ENCODE measurements at places on chromosomes 4 and X.

GRCh38 chrX:28659269-28659668, 72.0 kb downstream of the IL1RAPL1 start:
- DNase-seq, result no peak

- DNase-seq, result no peak
Measured at GRCh38 chr4:75950213-75950815, 9.5 kb upstream of the NAAA start.

DNA sequence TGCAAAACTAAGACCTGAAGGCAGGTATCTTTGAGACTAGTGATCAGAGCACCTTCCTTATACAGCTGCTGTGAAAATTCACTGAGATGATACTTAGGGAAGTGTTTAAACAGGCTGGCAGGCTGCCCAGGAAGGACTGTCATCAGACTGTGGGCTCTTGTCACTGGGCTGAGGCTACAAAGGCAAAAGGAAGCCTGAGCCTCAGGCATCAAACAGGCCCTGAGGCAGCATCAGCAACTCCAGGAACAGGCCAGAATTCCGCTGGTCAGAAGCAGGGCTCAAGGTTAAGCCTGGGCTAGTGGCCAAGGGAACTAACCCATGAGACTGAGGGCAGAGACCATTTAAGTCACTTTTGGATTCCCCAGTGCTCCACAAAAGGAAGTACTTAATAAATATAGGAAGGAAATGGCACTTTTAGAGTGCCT, 12.8 kb downstream of the PJA1 start:
- DNase-seq, result no peak

DNA sequence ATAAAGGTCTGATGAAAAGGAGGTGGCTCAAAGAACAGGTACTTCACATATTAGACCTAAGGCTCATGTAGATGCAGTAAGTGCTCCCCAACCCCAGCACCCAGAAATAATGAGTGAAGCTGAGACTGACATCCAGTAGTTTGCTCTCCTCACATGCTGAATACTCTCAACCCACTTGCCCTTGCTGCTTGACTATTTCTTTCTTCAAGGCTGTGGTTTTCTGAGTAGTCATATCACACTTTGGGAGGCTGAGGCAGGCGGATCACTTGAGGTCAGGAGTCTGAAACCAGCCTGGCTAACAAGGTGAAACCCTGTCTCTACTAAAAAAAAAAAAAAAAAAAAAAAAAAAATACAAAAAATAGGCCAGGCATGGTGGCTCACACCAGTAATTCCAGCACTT, 51.5 kb upstream of the PRPS1 start:
- DNase-seq, result peak; percentile 37

DNA sequence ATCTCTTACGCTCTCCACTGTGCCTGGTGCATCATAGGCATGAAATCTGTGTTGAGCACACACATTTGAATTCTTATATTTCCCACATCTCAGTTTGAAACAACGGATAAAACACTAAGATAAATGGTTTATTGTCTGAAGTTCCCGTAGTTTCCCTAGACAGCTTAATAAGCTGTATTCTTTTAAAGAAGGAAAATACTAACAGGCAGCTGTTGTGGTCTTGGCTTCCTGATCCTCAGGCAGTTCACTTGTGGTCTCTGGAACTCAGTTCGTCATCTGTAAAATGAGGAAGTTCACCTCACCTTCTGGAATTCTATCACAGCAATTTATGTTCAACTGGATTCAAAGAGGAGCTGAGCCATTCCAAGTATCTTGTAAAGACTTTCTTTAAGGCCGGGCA, 1805.6 kb upstream of the TENM3 start:
- DNase-seq, result no peak

GRCh38 chrX:148763896-148764295, 263.5 kb downstream of the AFF2 start:
- DNase-seq, result no peak

DNA sequence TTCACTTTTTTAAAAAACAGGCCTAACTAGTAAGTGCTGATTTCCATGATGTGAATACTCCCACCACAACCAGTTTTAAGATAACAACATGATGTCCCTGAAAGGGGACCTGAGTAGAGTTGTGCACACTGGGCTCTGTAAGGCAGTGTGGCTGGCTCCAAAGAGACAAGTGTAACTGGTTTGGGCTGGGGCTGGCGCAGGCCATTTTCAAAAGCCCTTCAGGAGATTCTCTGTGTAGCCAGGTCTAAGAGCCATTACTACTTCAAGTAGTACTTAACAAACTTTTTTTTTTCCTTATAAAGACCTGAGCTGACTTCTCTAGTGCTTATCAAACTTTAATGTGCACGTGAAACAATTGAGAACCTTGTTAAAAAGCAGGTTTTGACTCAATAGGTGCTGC, 4.3 kb downstream of the QRFPR start:
- DNase-seq, result no peak

- no peak for DNase-seq
Measured at GRCh38 chr4:8344377-8344776, 74.8 kb downstream of the HTRA3 start.

DNA sequence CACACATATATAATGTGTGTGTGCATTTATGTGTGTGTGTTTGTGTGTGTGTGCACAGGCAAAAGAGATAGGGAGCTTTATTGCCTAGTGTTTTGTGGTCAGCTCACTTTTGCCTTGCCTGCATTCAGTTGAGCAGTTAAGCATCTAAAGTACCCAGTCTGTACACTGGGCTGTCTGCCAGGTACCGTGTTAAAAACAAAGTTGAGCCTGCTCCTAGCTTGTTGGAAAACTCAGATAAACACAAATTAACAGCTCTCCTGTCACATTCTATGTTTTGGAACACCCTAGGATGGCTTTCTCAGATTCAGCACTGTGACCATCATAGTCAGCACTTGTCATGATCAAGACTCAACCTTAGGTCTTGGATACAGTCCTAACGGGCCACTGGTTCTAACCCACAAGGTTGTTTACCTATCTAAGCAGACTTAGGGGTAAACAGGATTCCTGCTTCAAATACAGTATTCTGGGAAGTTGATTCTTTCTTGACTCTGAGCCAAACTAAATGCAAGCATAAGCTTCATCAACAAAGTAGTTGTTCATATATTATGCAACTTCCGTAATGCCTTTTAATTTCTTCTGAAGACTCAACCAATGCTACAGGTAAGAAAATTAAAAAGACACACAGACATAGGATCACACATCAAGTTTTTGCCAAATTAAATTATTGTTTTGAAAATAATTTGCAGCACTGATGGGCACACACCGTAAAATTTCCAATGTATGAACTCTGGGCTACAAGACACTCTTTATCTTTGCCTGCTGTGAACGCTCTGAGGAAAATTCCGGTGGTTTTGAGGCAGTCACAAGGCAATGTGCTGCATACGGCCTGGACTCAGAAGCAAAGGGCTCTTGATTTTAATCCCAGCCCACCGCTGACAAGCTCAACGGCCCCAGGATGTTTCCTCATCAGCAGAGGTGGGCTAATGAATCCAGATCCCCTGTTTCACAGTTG, 11.3 kb upstream of the CD99 start:
- no peak for DNase-seq

DNA sequence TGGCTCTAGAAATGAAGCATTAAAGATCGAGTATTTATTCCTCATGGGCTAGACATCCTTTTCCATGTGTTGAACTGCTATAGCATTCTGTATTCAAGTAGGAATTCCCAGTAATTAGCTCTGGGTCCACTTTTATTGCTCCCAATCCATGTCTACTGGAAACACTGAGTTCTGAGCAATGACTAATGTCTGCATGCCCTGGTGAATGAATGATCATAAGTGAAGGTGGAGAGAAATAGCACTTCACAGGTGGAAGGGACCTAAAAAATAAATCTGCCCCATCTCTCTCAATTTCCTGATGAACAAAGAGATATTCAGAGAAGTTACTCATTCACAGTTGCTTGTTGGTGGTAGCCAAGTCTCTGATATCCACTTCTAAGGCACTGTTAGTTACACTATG, 34.6 kb upstream of the CXCL8 start:
- no peak for DNase-seq

GRCh38 chrX:30313322-30313721, 4.1 kb upstream of the NR0B1 start:
- no peak for DNase-seq

DNA sequence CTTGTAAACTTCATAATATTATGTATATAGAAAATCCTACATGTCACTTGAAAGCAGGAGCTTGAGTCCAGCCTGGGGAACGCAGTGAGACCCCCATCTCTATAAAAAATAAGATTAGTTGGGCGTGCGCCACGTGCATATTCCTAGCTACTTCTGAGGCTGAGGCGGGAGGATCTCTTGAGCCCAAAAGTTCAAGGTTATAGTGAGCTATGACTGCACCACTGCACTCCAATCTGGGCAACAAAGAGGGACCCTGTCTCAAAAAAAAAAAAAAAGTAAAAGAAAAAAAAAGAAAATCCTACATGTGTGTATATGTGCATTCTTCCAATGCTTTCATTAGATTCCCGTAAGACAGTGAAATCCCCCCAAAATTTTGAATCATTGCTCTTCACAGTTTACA, 1.7 kb downstream of the SEC31A start:
- no peak for DNase-seq

GRCh38 chr4:71559957-71560571, 221.2 kb downstream of the SLC4A4 start:
- no peak for DNase-seq

GRCh38 chr4:100059467-100059866, 109.4 kb upstream of the H2AZ1 start:
- no peak for DNase-seq

- DNase-seq, result no peak
Measured at GRCh38 chrX:154090731-154091130, 6.8 kb downstream of the MECP2 start.

- no peak for DNase-seq
Measured at GRCh38 chr4:479972-480371, 19.0 kb downstream of the ZNF721 start.

GRCh38 chrX:148691456-148691855, 191.0 kb downstream of the AFF2 start:
- no peak for DNase-seq
